ENCODE measurements at places on chromosomes 11 and 22. TPM values are rescaled to one million over a fixed set of nuclear protein-coding genes. Genes with fewer than 3 reads are reported as not detected.

The MN1 gene
- 0.60 TPM for total RNA-seq

The GPR83 gene
- total RNA-seq = 0.05 TPM

The C11orf16 gene
- total RNA-seq = not detected

The SCGB1D2 gene
- total RNA-seq = 1.1 TPM

The FDX1 gene
- total RNA-seq = 7.4 TPM

The JHY gene
- total RNA-seq = 4.2 TPM

The OR6T1 gene
- total RNA-seq = not detected

DNA sequence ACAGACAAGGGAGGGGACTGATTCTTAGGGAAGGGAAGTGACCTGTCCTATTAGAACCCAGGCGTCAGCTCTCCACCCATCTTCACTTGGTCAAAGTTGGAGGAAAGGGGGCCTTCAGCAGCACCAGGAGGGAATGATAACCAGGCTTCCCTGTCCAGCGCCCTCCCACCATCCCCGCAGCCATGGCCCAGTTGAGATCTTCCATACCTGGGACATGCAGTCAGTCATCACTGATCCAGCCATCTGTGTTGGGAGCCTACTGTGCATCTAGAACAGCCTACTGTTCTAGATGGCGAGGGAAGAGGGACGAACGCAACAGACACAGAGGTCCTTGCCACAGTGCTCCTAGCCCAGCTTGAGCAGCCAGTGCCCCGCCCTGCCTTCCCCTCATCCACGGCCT is 40.6 kb downstream of the PDGFB start:
- no peak for DNase-seq
- no peak overlapping the region for H3K27ac ChIP-seq
- H3K27me3 ChIP-seq = no peaks in the 10 kb centered on the region

GRCh38 chr11:132714859-132715440 is 817.4 kb downstream of the OPCML start:
- H3K27me3 ChIP-seq = no peaks in the 10 kb centered on the region
- H3K4me3 ChIP-seq = no peak overlapping the region
- H3K4me1 ChIP-seq = no peaks in the 10 kb centered on the region
- no peak for DNase-seq
- no peak overlapping the region for H3K27ac ChIP-seq
- H3K36me3 ChIP-seq = no peaks in the 10 kb centered on the region

GRCh38 chr11:41895081-41895480 is 435.6 kb upstream of the LRRC4C start:
- no peak for DNase-seq
- H3K27me3 ChIP-seq = no peaks in the 10 kb centered on the region
- no peaks in the 10 kb centered on the region for H3K36me3 ChIP-seq
- no peaks in the 10 kb centered on the region for H3K4me1 ChIP-seq

DNA sequence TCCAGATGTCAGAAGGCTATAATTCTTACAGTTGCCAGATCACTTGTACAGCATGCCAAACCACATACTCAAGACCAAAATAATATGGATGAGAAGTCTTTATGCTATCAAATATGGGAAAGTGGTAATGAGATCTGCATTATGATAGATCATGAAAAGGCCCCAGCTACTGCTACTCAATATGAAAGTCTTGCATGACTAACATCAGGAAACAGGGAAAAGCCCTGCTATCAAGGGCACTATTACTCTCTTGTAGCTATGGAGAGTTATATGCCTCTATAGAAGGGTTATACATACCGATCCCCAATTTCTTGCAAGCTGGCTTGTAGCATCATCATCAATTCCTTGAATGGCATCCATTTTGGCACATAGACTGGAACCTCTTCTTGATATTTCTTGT is 30.2 kb upstream of the TMPRSS5 start:
- no peak overlapping the region for H3K27ac ChIP-seq
- no peaks in the 10 kb centered on the region for H3K4me1 ChIP-seq
- no peak for DNase-seq
- H3K4me3 ChIP-seq = no peak overlapping the region
- H3K36me3 ChIP-seq = peaks cover 12% of the 10 kb centered on the region
- no peaks in the 10 kb centered on the region for H3K27me3 ChIP-seq

- no peak overlapping the region for H3K27ac ChIP-seq
- no peak for DNase-seq
Measured at GRCh38 chr11:47392546-47393162, 14.3 kb upstream of the SPI1 start.

- no peak overlapping the region for H3K4me3 ChIP-seq
- H3K4me1 ChIP-seq = no peaks in the 10 kb centered on the region
- no peak overlapping the region for H3K27ac ChIP-seq
Measured at GRCh38 chr11:1939006-1939625, 8.0 kb upstream of the MRPL23 start.

GRCh38 chr11:22785251-22785650 is 44.4 kb downstream of the SVIP start:
- H3K4me3 ChIP-seq = no peak overlapping the region
- H3K27me3 ChIP-seq = no peaks in the 10 kb centered on the region
- no peaks in the 10 kb centered on the region for H3K36me3 ChIP-seq
- H3K4me1 ChIP-seq = no peaks in the 10 kb centered on the region

DNA sequence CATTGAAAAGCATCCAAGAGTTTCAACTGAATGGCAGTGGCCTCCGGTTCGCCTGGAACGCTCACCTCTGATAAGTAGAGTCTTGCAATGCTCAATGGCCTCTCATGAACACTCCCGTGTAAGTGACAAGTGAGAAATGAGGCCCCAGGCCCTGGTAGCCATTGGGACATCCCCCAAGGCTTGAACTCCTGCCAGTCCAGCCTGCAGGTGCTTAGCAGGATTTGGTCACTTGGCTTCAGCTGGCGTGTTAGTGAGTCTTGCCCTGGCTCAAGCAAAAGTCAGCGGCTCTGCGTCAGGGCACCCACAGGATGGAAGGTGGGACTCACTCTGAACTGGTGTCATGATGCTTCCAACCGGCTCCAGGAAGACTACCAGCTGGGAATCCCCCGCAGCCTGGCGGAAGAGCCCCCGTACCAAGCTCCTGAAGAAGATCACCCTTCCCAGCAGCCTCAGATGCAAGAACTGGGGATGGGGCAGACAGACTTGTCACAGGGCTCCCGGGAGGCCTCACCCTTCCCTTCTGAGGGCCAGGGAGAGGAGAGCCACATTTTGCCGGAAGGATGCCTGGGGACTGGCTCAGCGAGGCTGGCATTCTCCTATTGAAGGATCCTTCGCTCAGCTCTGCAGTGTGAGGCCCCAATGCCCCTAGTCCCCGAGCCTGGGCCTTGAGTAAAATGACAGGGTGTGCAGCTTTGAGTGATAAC is 19.3 kb downstream of the MB start:
- DNase-seq = no peak
- no peak overlapping the region for H3K27ac ChIP-seq
- no peak overlapping the region for H3K4me3 ChIP-seq
- no peaks in the 10 kb centered on the region for H3K36me3 ChIP-seq
- no peaks in the 10 kb centered on the region for H3K4me1 ChIP-seq

DNA sequence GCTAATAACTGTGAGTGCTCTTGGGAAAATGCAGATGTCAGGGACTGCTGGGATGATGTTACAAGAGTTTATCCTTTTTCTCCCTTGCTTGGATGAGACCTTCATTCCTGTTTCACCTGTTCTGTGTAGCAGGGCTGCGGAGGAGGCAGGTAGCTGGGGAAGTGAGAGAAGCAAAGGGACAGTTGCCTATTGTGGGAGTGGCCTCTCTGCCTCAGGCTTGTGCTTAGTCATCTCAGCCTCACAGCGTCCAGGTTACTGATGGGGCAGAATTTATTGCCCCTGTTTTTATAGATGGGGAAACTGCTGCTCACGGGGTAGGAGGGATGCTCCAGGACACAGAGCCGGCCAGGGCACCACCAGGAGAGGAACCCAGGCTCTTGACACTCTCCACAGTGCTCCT is 1.7 kb downstream of the STX3 start:
- H3K36me3 ChIP-seq = no peaks in the 10 kb centered on the region
- DNase-seq = peak; percentile 44
- peaks cover 18% of the 10 kb centered on the region for H3K4me1 ChIP-seq

DNA sequence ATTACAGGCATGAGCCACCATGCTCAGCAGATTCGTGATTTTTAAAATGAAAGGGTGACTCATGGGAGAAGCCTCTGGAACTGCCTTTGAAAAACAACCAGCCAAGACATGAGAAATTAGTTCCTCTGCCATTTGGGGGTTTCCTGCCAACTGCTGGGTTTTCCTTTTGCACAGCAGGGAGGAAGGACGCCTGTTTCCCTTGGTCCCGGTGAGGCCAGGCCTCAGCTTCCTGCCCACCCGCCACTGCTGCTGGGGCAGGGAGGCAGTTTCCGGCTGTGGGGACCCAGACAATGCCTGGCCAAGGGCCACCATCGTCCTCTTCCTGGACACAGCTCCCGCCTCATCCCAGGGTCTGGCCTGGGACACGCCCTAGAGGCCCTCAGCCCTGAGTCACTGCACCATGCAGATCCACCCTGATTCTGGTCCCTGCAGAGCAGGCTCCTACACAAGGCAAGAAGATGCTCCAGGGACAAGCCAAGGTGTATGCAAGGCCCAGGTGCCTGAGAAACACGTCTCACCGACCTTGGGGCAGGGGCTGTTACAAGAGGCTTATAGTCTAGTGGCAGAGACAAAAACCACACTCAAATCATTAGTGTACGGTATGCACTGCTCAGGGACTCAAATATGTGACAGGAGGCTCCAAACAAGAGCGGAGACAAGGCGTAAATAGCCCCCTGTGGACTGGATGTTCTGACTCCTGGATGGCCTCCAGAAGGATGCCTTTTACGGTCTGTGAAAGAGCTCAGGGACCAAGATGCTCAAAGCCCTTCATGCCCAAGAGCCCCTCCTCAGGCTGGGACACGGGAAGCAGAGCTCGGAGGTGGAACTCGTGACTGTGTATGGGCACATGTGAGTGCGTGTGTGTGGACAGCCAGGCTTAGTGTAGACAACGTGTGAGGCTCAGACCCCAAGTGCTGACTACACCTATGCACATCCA is 10.0 kb downstream of the PPM1F start:
- H3K36me3 ChIP-seq = peaks cover 4% of the 10 kb centered on the region
- H3K4me3 ChIP-seq = no peak overlapping the region
- H3K27me3 ChIP-seq = no peaks in the 10 kb centered on the region
- no peak for DNase-seq
- H3K27ac ChIP-seq = peak overlapping the region; percentile 57

GRCh38 chr11:69211540-69211919 is 55.8 kb downstream of the SMIM38 start:
- no peak for DNase-seq
- no peaks in the 10 kb centered on the region for H3K36me3 ChIP-seq
- H3K27me3 ChIP-seq = no peaks in the 10 kb centered on the region

- no peak for DNase-seq
Measured at GRCh38 chr11:99537681-99538080, 516.9 kb downstream of the CNTN5 start.

DNA sequence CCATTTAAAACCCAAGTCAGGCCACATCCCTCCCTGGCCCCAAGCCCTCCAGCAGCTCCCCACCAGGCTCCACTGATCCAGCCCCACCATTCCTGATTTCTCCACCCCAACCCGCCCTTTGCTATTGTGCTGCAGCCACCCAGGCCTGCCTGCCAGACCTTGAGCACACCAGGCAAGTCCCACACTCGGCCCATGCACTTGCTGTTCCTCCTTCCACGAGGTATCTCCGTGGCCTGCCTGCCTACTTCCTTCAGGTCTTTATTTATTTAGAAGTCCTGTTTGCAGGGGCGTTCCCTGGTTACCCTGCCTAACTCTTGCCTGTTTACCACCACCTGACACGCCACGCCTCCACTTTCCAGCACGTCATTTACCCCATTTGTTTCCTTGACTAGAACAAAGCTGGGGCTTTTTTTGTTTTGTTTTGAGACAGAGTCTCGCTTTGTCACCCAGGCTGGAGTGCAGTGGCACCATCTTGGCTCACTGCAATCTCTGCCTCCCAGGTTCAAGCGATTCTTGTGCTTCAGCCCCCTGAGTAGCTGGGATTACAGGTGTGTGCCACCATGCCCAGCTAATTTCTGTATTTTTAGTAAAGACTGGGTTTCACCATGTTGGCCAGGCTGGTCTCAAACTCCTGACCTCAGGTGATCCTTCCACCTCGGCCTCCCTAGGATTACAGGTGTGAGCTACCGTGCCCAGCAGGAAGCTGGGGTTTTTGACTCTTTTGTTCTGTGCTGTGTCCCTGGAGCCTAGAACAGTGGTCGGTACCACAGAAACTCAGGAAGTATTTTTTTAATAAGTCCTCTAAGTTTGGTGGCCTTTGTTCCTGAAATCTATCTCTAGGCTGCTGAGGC is 6.7 kb downstream of the CENPM start:
- H3K36me3 ChIP-seq = no peaks in the 10 kb centered on the region
- H3K27me3 ChIP-seq = no peaks in the 10 kb centered on the region
- no peak overlapping the region for H3K4me3 ChIP-seq
- no peak for DNase-seq
- H3K27ac ChIP-seq = no peak overlapping the region
- H3K4me1 ChIP-seq = no peaks in the 10 kb centered on the region

DNA sequence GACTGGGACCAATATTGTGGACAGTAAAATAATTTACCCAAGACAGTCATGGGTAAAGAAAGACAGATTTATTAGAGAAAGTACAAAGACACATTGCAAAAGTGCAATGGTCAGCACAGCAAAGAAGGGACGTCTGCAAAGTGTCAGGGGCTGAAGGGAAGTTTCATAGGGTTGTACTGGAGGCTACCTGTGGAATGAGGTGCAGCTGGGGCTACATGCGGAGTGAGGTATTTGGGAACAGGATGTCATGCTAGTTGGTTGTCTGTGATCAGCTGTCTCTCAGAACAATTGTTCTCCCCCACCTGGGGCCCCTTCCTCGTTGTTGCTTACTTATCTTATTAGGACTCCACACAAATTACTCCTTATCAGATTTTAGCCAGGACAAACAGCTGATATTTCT is 11.4 kb upstream of the APOL3 start:
- no peak for DNase-seq
- H3K27ac ChIP-seq = no peak overlapping the region
- H3K4me3 ChIP-seq = no peak overlapping the region
- no peaks in the 10 kb centered on the region for H3K27me3 ChIP-seq
- H3K4me1 ChIP-seq = no peaks in the 10 kb centered on the region

DNA sequence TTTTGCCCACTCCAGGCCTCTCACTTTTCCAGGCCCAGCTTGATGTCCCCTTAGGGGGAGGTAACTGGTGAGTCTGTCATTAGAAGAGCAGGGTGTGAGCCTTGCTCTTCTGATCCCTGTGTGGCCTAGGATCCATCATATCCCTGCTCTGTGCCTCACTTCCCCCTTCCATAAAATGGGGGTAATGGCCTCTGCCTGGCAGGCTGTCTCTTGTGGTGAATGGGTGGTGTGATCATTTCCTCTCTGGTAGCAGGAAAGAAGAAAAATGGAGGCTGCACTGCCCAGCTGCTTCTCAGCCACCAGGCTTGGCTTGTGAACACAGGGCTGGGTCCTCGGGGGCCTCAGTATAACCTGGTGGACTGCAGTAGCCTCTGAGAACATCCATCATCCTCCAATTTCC is 5.6 kb downstream of the ARHGEF17 start:
- H3K4me3 ChIP-seq = peak overlapping the region; percentile 6
- no peaks in the 10 kb centered on the region for H3K36me3 ChIP-seq
- H3K27ac ChIP-seq = no peak overlapping the region
- H3K4me1 ChIP-seq = no peaks in the 10 kb centered on the region
